ENCODE measurements at places on chromosomes 7 and 10.

- no peak for DNase-seq
These were observed 188.8 kb downstream of the GFRA1 start for GRCh38 chr10:116084161-116084560.

DNA sequence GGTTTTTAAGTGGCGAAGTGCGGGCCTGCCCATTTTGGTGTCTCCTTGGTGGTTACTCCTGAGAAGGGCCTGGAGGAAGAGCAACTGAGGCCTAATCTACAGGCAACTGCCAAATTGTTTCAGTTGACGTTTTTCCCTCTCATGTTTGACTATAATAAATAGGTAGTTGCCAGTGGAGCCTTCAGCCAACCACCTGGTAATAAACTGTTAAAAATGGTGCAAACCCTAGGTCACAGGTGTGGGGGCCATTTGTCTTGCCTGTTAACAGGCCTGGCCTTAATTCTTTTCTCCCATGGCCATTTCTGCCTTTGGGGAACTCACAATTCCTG lies 3.7 kb downstream of the IKZF1 start:
- DNase-seq = no peak

DNA sequence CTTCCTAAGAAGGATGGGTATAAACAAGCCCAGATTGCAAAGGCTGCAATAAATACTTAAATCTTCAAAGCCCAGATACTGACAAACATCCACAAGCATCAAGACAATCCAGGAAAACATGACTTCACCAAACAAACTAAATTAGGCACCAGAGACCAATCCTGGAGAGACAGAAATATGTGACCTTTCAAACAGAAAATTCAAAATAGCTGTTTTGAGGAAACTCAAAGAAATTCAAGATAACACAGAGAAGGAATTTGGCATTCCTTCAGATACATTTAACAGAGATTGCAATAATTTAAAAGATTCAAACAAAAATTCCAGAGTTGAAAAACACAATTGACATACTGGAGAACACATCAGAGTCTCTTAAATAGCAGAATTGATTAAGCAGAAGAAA lies 23.0 kb downstream of the GSDME start:
- DNase-seq = no peak

DNA sequence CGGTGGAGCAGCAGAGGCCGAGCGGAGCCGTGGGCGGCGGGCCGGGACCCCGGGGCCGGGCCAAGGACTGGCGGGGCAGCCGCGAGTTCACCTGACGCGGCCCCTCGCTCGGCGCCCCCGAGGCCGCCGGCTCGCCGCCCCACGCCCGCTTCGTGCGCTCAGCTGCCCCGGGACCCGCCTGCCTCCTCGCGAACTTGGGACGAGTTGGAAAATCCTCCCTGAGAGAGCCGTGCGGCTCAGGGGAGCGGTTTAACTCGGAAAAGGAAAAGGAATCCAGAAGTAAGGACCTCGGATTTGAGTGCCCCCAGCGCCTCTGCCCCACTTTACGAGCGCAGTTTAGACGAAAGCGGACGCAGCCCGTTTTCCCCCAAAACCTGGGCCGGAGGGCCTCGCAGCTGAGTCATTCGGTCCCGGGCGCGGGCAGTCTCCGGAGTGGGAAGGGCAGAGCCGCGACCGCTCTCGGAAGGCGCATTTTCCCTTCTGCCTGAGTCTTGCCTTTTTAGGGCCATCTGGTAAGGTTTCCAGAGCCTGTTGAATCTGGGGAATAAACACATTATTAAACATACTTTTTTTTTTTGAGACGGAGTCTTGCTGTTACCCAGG lies 744 bp downstream of the CREM start:
- peak; percentile 77 for DNase-seq
